Cerebellar cortex (tissue), 1 donor: ENCODE measurements at places on chromosomes 1 and 21.

DNA sequence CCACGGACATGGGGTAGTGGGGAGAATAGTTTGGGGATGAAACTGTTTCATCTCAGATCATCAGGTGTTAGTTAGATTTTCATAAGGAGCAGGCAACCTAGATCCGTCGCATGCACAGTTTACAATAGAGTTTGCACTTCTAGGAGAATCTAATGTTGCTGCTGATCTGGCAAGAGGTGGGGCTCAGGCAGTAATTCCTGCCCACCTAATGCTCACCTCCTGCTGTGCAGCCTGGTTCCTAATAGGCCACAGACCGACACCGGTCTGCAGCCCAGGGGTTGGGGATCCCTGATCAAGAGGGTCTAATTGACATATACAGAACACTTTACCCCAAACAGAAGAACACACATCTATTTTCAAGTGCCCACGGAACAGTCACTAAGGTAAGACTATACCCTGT, 275.1 kb downstream of the PTPRU start:
- no peak for DNase-seq

DNA sequence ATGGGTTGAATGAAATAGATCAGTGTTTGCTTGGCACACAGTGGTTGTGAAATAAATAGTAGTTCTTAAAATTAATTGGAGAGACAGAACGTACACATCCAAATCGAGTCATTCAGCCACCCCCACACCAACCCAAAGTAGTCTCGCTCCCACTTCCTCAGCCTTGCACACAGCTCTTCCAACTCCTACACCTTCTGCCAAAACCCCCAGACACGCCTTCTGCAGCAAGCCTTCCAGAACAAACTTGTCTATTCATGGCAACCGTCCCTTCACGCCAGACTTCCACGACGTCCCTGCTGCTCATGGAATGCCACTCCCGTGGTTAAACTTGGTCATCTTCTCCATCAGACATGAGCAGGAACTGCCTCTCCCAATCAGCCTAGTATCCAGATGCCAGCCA, 37.5 kb upstream of the RD3 start:
- no peak for DNase-seq

- no peak for DNase-seq
Measured at GRCh38 chr21:29104239-29104708, 26.2 kb upstream of the MAP3K7CL start.

GRCh38 chr1:152880316-152880715, 2.2 kb downstream of the SMCP start:
- no peak for DNase-seq

DNA sequence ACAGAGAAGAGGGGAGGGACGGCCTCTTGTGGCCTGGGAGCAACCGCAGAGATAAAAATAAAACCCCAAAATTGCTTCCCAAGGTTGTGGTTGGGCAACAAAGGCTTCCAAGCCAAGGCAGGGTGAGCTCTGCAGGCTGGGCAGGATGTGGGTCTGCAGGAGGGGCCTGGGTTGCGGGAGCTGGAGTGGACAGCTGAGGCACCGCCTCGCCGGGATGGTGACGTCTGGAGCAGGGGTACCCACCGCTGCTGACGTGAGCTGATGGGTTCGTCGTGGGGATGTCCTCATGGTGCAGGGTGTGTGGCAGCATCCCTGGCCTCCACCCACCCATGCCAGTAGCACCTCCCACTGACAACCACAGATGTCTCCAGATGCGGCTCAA, 3.7 kb downstream of the AURKAIP1 start:
- DNase-seq = no peak

GRCh38 chr1:240831191-240831631, 219.3 kb upstream of the GREM2 start:
- DNase-seq = no peak

DNA sequence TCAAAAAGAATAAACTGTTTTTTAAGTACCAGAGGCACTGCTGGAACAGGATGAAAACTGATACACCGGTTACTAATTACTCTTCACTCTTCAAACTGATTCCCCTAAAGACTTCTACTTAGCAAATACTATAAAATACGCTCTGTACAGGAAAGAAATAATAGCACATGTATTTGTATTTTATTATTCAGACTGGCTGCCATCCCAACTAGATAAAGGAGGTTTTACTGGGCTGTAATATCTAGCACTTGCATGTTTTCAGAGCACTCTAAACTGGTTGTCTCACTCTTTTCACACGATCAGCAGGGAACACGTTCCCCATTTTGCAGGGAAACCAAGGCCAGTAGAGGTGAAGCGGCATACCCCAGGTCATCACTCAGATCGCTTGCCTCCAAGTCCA, 9.2 kb downstream of the SMIM12 start:
- no peak for DNase-seq

DNA sequence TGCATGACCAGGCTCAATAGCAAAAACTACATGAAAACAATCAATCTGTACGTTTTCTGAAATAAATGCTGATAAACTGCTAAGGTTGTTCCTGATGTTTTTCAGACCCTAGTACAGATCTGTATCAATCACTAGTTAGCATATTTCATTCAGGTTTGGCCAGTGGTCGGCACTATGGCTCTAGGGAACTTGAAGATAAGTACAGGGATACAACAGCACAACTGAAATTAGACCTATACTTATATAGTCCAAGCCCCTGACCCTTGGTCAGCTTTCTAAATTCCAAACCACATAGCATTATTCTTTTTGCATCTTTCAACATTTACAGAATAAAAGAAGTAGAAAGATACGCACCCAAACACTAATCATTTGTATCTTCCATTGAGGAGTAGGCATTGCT, 142.7 kb downstream of the PLPPR4 start:
- no peak for DNase-seq

- no peak for DNase-seq
Measured at GRCh38 chr1:28537457-28538199, 15.3 kb upstream of the TRNAU1AP start.

GRCh38 chr1:11802616-11802972, 3.2 kb downstream of the MTHFR start:
- DNase-seq = no peak
